ENCODE measurements at places on chromosomes 3 and 15.
A peak's percentile ranks its signal among the peaks of the same experiment; 100 is the strongest.

GRCh38 chr15:70801109-70801508, 37.8 kb upstream of the UACA start:
- no peak for DNase-seq

GRCh38 chr15:40397688-40398412, 7.7 kb upstream of the IVD start:
- DNase-seq, result no peak

- DNase-seq, result no peak
Measured at GRCh38 chr3:62582495-62583172, 209.3 kb upstream of the FEZF2 start.

DNA sequence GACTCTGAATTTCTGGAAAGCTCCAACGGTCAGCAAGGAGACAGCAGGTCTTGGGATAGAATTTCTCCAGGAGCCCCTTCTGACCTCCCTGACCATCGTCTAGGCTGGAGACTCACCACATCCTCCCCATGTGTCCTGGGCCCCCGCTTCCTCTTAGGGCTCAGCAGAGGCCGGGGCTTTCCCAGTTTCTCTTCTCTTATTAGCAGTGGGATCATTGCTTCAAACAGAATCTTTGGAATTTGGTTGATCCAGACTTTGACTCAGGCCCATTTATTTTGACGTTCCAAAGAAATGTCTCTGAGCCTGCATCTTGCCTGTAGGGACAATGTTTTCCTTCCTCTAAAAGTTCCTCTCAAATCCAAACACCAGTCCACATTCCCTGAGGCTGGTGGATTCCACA, 38.4 kb upstream of the SLC6A6 start:
- DNase-seq, result no peak

DNA sequence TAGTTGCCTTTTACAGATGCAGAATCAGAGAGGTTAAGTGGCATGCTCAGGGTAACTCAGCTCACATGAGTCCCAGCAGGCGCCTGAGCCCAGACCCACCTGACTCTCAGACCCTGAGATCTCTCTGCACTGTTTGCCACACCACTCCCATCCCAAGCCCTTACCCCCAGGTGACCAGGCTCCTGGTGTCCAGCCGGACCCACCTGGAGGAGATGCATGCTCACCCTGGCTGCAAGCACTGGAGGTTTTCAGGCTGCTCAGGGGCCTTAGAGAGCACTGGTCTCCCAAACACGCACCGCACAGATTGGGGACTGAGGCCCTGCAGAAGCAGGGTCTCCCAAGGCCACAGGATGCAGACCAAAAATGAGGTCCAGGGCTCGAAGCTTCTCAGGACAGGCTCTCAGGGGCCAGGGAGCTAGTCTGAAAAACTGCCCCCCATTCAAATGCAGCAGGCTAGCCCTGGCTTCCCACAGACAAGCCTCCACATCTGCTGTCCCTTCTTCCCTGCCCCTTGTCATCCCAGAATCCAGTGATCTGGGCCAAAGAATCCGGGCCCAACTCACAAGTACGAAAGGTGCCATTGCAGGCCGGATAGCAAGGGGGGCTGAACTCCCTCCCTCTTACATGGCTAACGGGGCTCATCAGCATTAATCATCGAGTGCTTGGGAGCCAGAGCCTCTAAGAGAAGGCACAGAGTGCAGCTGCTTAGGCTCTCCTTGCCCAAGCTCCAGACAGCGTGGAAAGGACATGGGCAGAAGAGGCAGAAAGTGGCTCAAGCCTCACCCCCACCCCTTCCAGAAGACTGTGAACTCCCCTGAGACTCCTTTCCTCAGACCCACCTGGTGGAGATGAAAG, 90.2 kb upstream of the PRR20G start:
- DNase-seq, result no peak

DNA sequence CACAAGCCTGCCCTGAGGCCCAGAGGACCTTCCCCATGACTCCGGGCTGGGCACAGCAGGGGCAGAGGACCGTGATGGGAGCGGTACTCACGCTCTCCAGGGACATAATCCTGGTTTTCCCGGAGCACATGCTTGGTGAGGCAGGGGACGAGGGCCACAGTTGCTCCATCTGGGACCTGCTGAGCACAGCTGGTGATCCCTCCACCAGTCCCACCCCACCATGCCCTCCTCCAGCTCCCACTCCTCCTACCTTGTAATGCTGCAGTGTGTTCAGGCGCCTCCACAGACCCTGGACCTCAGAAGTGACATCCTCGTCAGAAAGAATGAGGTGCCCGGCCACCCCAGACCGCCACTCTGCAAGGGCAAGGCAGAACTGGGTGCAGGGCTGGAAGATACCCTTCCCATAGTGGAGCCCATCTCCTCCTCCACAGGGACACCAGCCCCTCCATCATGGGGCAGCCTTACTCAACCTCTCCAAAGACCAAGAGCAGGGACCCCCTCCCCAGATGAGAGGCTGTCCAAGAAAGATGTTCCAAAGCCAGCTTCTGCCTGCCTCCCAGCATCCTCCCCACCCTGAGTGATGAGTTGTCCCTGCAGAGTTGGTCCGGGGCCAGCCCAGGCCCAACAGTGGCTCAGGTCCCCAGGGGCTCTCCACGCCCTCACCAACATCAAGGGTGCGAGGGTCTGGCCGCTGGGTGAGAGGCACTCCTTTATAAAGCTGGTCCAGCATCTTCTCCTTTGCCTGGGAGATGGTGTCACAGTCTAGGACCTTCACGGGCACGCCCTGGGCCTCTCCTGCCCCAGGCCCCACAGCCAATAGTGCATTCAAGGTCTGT, 19.5 kb downstream of the PLXNB1 start:
- DNase-seq, result no peak

GRCh38 chr3:144816323-144816722, 844.7 kb downstream of the DIPK2A start:
- DNase-seq, result peak; percentile 26

DNA sequence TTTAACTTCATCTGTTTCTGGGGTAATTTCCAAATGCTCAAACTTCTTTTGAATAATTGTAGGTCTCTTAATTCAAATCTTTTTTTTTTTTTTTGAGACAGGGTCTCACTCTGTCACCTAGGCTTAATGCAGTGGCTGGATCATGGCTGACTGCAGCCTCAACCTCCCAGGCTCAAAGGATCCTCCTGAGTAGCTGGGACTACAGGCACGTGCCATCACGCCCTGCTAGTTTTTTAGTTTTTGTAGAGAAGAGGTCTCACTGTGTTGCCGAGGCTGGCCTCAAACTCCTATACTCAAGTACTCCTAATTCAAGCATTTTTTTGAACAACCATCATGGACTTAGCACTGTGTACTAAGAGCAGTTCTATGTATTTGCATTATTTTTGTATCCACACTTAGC, 3.8 kb upstream of the SIAH2 start:
- DNase-seq, result no peak

GRCh38 chr3:17111586-17111985, 226.8 kb downstream of the PLCL2 start:
- DNase-seq, result peak; percentile 54

GRCh38 chr3:112143251-112143650, 10.2 kb upstream of the GCSAM start:
- DNase-seq, result no peak

GRCh38 chr3:28124882-28125281, 116.5 kb upstream of the CMC1 start:
- no peak for DNase-seq

GRCh38 chr15:78265752-78266224, 1.4 kb downstream of the DNAJA4 start:
- peak; percentile 43 for DNase-seq

DNA sequence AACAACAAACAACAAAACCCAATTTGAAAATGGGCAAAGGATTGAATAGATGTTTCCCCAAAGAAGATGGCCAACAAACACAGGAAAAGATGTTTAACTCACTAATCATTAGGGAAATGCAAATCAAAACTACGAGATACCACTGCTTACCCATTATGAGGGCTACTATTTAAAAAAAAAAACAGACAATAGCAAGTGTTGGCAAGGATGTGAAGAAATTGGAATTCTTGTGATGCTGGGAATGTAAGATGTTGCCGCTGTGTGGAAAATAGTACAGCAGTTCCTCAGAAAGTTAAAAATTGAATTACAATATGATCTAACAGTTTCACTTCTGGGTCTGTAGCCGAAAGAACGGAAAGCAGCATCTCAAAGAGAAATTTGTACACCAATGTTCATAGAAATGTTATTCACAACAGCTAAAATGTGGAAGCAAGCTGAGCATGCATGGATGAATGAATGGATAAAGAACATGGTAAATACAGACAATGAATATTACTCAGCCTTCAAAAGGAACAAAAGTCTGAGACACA, 121.9 kb downstream of the CHSY1 start:
- DNase-seq, result no peak

DNA sequence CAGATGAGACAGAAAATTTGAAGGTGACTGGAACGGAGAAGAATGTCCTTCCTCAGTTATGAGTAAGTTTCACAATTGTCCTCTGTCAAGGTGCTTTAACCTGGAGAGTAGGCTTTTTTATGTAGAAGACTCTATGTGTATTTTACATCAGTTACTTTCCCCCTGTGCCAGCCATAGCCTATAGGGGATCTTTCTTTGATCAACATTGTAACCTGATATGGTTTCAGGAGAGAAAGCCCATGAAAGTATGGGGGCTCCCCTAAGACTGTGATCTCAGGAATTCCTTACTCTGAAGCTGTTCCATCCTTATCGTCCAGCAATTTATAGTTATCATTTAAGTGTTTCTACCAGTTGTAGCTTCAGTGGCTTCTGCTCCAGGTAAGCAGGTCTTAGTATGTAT, 1076.3 kb upstream of the EPHA6 start:
- DNase-seq, result no peak

- no peak for DNase-seq
Measured at GRCh38 chr15:40407330-40407990, 1.9 kb downstream of the IVD start.

GRCh38 chr15:66503780-66504562, 684 bp downstream of the RPL4 start:
- DNase-seq, result no peak

GRCh38 chr3:12588039-12589009, 31.4 kb downstream of the MKRN2 start:
- peak; percentile 33 for DNase-seq

- peak; percentile 81 for DNase-seq
Measured at GRCh38 chr15:73922186-73923151, 3.8 kb upstream of the LOXL1 start.

DNA sequence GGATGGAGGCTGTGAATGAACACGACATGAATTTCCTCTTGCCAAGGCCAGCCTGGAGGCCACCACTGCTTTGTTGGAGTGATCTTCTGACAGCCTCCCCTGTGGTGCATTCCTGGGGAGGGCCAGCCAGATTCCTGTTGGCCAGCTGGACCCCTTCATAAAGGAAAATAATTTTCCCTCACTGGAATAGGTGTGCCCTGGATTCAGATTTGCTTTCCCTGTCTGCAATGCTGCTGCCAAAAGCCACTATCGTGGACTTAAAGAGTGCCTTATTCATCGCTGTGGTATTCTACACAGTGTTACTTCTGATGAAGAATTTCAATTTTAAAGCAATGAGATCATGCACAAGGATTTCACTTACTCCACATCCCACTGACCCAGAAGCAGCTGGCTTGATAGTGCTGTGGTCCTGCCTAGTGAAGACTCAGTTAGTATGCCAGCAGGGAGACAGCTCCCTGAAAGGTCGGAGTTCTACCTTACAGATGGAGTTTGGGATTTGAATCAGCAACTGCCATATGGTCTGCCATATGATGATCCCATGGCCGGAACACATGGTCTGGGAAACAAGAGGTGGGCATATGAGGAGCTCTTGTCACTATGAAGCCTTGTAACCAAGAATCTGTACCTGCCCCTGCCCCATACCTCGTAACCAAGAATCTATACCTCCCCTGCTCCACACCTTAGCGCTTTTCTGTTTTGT, 145.2 kb downstream of the KLF13 start:
- peak; percentile 87 for DNase-seq

DNA sequence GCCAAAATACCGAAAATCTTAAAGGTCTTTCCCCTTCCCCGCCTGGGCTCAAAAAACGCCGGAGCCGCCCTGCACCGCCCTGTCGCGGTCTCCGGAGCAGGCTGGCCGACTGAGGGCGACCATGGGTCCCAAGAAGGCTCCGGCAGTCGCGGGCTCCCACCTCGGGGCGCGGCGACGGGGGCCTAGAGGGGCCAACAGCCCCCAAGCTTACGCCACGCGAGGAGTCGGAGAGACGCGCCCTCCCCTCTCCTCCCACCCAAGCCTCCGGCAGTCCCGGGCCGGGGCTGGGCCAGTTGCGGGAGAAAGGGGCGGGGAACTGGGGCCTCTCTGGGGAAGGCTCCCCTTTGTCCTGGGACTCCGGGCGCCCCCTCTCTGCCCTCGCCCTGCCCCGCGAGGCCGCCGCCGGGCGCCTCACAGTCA, 69.2 kb downstream of the GOLGA8B start:
- DNase-seq, result peak; percentile 16

DNA sequence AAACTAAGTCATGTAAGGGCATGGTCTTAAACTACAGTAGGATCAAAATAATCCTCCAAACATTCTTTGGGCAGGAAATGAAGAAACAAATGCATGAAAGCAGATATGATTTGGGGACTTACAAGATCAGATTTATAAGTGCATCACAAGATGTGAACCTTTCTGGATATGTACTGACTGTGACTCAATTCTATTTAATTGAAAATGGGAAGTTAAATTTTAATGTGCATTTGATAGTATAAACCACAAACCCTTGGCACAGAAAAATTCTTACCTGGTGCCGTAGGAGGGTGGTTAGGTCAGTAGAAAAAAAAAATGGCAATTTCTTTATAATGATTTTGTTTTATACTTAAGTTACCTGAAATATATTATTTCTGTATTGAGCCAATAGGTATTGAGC, 262.5 kb upstream of the TGFBR2 start:
- DNase-seq, result no peak
